Activated naive CD8-positive, alpha-beta T cell treated with anti-CD3 and anti-CD28 coated beads, Interleukin-2, amount 50 U/mL, for 16 hours (primary cell): ENCODE measurements at places on chromosomes 2 and 18.

GRCh38 chr2:206823178-206823577, 57.8 kb downstream of the FASTKD2 start:
- no peak for DNase-seq

DNA sequence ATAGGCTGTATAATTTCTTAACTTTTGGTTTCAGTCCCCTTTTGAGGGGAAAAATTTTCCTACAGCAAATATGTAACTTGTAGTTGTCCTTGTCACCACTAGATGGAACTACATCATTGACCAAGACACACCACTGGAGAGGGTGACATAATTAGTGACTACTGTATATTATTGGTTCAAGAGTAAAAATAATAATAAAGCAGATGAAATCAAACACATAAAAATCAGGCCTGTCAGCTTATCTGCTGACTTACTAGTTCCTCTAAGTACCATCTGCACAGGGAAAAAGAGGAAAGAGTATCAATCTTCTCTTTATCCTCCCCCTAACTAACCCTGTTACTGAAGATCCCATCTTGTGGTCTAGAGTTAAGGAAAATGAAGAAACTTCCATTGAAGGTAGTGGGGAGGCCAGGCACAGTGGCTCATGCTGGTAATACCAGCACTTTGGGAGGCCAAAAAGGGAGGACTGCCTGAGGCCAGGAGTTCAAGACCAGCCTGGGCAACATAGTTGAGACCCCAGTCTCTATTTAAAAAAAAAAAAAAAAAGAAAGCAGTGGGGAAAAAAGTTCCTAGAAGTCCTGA, 29.6 kb upstream of the ENOSF1 start:
- no peak for DNase-seq

DNA sequence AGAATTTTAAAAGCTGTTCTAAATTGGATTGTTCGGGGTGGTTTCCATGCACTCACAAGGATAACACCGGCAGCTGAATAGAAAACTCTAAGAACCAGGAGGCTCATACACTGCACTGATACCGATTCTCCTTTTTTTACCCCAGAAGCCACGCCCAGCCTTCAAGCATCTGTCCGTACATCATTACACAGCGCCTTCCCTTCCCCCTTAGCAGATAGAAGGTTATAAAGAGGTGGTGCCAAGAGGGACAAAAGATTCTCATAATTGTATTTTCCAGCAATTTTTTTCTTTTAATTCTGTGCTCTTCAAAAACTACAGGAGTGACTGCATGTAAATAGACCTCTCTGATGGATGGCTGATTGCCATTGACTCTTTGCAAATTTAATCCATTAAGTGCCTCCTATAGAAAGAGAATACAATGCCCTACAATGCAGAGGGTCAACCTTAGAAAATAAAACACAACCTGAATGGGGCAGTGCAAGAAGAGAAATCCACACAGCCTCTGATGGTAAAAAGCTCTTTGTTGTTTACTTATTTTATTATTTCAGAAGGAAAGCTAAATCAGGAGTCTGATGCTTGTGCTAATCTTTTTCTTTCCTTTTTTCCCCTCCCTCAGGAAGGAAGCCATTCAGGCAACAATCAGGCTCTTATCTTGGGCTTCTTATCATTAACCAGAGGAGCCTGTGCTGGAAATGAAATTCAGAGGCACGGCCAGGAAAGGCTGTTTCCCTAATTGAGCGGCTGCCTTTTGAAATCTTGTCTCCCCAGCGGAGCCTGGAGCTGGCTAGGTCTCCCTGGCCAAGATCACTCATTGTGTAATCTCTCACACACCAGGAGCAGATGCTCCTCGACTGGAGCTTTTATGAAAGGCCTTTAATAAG, 198.9 kb upstream of the NABP1 start:
- DNase-seq: no peak

GRCh38 chr2:42048299-42049220, 739 bp downstream of the PKDCC start:
- no peak for DNase-seq

GRCh38 chr18:59881728-59882656, 17.8 kb upstream of the PMAIP1 start:
- no peak for DNase-seq

GRCh38 chr2:203758841-203759689, 52.6 kb downstream of the CD28 start:
- DNase-seq: no peak

GRCh38 chr2:212727751-212728150, 189.1 kb upstream of the ERBB4 start:
- DNase-seq: no peak

DNA sequence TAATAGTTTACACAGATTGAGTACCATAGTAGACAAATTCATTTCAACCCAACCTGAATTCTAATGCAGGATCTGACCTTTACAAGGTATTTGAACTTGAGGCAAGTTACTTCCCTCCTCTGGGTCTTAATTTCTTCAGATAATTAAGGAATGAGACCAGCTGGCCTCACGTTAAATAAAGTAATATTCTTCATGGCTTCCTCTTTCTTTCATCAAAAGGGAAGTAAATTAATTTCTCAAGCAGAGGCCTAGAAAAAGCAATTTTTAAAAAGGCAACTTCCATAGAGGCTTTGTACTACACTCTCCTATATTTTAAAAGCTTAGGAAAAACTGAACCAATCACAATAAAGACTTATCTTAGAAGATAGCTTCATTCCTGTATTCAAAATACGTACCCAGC, 109.2 kb downstream of the EXOC6B start:
- no peak for DNase-seq

DNA sequence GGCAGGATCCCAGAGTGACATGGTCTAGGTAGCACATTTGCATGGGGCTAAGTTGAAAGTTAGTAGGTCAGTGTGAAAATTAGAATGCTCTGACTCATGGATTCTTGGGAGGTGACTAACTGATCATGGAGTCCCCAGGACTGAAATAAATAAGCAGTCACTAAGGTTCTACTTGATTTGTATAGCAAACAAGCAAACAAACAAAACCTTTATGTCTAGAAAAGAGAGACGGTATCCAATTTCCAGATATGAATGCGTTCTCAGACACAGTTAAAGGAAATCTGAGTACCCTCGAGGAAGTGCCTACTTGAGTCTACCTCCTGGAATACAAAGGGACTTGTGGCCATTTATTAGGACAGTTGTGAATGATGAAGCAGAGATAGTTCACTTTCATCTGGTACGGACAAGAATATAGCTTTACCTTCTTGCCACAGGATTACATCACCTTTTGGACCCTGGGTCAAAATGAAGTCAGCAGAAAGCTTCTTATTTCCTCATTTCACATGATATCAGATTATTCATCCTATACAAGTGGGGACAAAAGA, 54.3 kb upstream of the AGPS start:
- no peak for DNase-seq

GRCh38 chr2:15041429-15041837, 408.9 kb downstream of the LRATD1 start:
- no peak for DNase-seq

GRCh38 chr2:160460333-160460731, 33.3 kb downstream of the RBMS1 start:
- DNase-seq: no peak

GRCh38 chr18:32446780-32447179, 23.9 kb downstream of the GAREM1 start:
- DNase-seq: no peak

GRCh38 chr2:128327180-128327964, 8.7 kb upstream of the HS6ST1 start:
- no peak for DNase-seq

DNA sequence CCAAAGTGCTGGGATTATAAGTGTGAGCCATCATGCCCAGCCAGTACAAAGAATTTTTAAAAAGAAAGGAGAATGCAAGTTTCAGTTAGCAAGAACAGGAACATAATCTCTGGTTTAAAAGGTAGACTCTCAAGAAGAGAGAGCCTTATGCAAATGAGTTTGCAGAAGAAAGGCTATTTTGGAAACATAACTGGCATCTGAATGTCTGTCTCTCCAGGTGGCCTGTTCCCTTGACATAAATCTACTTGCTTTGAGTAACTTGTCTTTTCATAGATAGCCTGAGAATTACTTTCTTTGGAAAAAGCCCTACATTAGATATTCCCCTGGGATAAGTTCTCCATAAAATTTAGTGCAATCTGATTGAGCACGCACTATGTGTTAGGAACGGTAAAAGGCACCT, 109.6 kb downstream of the ICOS start:
- DNase-seq: no peak

DNA sequence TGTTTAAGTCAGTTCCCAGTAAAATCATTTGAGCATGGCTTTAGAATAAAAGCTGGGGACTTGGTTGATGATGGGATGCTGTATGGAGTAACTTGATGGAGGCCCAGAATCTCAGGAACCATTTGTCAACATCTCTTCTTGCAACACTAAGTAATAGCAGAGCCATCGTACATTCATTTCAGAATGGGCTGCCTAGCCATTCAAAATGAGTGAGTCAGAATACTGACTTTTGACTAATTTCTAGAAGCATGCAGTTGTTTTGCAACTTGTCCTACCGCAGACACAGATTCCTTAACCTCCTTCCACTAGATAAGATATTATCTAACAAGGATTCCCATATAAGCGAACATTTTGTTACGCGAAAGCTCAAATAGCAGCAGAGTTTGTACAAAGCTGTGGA, 229.5 kb downstream of the CNTNAP5 start:
- no peak for DNase-seq

GRCh38 chr18:58603375-58604067, 25.4 kb downstream of the ALPK2 start:
- no peak for DNase-seq

GRCh38 chr2:126392889-126393288, 263.1 kb upstream of the GYPC start:
- DNase-seq: no peak

DNA sequence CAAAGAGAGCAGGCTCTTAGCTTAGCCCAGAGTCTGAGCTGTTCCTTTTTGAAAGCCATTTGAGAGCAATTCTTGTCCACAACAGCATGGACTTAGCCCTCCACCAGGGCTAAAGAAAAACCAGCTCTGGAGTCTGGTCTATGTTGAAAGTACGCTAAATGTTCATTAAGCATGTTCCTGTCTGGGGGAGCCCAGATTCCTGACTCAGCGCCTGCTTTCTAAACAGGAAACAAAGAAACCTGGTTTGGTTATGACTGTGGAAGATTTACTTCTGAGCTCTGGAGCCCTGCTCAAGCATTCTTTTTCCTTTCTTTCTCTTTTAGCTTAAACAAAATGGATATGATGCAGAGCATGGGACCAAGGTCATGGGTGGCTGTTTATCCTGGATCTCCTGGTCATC, 279.8 kb downstream of the RBM43 start:
- DNase-seq: no peak

GRCh38 chr2:98884658-98885057, 51.4 kb downstream of the CRACDL start:
- DNase-seq: no peak

- DNase-seq: no peak
These were observed 56.0 kb upstream of the RPL31 start for GRCh38 chr2:100945930-100946607.

DNA sequence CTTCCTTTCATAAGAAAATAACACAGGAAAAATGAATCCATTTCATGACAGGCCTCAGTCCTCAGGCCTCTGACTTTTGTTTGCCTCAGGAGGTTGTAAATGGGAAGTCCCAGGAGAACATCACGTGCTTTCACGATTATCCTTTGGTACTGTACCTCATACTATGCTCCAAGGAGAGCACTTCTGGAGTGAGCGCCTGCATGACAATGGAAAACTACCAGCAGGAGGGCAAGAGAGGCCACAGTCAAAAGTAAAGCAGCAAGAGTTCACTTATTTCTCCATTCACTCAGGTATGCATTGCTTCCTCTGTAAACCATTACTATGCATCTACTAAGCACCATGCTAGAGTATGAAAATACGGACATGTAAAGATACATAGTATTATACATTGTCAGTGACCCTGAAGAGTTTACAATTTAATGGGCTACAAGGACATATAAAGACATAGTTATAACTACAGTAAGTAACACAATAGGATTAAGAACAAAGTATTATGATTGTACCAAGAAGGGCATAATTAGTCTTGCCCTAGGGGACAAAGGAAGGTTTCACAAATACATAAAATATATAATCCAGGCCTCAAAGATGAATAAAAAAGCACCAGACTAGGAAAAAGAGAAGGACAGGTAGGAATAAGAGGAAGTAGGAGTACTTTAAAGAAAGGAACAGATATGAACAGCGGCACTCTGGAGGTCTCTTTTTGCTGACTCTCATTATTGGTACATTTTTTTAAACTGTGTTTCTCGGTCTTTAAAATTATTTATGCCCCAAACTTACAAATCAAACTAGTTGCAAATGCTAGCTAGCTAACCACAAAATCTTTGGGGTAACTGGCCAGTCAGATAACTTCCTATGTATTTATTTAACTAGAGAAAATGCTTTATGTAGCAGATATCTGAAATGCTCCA, 806.7 kb downstream of the NRXN1 start:
- DNase-seq: no peak
